ENCODE measurements at places on chromosomes 5 and 9.

DNA sequence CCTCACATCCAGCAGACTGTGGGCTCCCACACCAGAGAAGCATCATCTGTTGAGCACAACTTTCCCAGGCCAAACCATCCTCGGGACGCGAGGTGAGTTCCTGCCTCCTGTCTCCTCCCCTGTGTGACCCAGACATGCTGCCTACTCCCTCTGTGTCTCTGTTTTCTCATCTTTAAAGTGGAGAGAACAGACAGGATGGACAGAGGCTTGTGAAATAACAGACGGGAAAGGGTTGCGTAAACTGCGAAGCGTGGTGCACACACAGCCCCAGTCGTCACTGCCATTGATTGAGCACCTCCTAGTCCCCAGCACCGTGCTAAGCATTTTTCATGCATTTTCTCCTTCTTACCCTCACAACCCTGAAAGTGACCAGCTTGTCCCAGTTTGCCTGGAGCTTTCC is 52.1 kb upstream of the LMX1B start:
- no peak for DNase-seq

DNA sequence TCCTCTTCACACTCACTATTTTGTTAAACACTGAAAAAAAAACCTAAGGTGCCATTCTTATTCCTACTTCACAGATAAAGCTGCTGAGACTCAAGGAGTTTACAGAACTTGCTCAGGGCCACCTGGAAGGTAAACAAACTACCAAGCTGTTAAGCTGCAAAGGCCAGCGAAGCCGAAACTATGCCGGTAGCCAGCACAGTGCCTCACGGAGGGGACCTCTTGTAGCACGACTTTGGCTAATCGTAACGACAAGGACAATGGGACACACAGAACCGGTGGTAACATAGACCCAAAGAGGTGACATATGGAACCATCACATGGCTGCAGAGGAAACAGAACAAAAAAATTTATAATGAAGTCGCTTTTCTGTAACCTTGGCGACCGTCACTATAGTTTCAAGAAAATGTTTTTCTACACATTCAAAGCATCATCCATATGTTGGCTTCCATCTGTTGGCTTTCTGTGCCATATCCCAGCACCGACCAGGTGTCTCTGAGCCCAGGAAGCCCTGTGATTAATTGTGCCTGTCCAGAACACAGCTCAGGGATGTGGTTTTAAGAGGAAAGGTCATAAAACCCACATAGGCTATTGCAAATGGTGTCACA is 60.3 kb downstream of the S1PR3 start:
- no peak for DNase-seq

DNA sequence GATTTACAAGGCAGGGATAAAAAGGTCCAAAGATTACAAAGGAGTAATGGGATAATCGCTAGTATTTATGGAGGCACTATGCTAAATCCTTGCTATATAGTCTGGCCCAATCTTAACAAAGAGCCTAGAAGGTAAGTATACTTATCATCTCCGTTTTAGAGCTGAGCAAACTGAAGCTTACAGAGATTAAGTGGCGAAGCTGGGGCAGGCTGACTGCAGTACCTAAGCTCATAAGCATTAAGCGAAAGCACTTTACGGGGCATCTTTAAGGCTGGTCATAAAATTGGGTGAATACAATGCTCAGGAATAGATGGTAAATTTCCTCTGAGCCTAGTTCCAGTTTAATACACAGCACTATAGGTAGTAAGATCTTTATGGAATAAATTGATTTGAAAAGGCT is 30.0 kb upstream of the ZNF366 start:
- DNase-seq: no peak

- no peak for DNase-seq
These were observed 118.8 kb downstream of the CDC42SE2 start for GRCh38 chr5:131382407-131383395.

DNA sequence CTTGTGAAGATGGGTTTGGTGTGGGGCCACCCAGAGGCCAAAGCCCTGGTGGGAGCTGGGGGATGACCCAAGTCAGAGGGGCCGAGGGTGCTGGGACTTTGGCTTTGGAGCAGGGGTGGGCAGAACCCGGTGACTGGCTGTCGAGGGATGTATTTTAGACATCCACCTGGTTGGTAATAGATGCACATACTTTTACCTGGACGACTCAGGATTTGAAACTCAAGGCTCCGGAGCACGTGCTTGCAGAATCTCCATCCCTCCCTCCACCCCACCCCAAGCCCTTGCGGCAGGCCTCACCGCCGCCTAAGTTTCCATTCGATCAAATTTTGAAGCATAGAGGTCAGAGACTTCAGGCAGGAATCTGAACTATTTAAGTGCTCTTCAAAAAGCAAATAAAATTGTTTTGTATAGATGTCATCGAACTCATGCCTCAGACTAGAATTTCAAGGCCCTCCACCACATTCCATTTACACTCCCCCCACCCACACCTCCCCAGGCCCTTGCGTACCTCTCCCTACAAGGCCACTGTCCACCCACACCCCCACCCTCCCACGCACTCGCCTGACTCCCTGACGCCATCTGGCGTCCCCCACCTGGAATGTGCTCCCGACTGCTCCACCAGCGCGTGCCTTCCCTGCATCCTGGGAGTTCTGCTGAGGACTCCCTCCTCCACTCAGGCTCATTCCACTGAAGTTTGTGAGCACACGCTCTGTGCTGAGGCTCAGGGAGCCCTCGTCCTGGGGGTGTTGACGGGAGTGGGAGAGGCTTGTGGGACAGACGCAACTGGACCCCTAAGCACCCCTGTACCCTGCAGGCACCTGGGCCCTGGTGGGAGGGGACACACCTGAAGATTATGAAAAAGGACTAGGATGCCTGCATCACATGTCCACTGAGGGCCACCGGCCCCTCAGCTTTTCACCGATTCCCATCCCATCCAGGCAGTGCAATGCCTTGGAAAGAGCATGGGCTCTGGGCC is 56.4 kb upstream of the RPL26L1 start:
- no peak for DNase-seq

- DNase-seq: no peak
These were observed 464.7 kb upstream of the COX7C start for GRCh38 chr5:86152988-86153560.

DNA sequence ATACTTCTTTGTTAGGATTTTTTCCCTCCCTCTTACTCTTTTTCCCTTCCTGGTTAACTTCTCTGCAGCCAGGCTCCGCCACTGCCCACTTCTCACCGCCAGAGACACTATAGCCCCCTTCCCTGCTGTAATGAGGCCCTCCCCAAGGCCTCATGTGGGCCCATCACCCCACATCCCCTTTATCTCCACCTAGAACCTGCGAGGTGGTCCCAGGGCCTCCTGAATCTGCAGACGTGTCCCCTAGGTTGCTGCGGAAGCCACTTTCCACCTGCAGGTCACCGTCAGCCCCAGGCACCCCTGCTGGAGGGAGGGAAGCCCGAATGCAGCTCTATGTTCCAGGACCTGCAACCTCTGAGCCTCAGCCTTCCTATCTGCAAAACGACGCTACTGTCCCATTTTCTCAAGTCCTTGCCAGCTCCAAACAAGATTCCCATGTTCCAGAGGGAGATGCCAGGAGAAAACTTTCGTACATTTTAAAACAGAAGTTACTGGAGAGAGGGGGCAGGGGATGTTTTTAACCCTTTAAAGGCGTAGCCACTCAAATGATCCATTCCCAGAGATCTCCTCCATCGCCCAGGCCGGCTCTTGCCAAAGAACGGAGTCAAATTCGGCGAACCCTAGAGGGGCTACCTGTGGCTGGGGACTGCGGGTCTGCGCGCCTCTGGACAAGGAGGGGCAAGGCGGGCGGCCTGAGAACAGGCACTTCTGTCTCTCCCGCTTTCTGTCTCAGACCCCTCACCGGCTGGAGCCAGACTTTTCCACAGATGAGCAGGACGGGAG is 929 bp downstream of the SH3PXD2B start:
- no peak for DNase-seq

- DNase-seq: no peak
These were observed 17.9 kb upstream of the KIF4B start for GRCh38 chr5:154995679-154996078.

GRCh38 chr9:127979333-127980059 is 1.3 kb downstream of the EEIG1 start:
- DNase-seq: no peak

DNA sequence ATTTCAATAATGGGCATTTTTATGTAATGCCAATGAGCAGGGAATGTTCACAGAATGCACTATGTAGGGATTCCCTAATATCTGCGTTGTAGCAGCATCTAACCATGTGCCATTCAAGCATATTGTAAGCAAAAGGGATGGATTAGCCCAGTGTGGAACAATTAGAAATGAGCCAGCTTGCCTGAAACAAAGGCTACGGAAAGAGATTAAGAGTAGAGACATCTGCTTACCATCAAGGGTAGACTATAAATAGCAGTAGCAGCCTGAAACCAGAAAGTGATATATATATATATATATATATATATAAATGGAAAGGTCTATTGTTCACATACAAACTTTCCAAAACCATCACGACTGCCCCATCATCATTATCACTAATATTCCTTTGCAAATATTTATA is 31.9 kb upstream of the CEP120 start:
- DNase-seq: no peak

DNA sequence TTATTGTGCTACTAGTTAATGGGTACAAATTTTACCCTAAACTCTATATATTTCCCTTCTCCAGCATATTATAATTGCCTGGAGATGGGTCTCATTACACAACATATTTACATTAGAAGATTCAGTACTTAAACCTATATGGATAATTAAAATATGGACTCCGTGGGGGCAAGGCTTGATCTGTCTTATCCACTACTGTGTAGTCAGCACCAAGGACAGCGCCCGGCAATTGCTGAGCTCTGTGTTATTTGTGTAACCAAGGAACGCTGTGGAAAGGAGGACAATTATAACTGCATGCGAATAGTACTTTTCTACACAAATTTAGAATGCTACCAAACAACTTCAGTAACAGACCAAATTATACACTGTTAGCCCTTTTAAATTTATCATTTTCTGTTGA is 77.7 kb downstream of the DNAH5 start:
- no peak for DNase-seq

DNA sequence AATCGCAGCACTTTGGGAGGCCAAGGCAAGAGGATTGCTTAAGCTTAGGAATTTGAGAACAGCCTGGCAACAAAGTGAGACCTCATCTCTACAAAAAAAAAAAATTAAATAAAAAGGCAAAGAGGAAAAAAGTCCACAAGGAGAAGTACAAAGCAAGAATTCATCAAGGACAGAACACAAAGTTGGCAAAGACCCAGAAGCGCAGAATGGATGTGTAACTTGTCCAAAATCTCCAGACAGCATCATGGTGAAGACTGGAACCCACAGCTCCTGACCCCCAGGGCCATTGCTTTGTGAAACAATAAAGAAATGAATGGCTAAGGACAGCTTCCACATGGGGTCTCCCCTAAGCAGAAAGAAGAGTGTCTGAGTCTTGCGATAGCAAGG is 7.8 kb downstream of the HSD17B3 start:
- DNase-seq: no peak

DNA sequence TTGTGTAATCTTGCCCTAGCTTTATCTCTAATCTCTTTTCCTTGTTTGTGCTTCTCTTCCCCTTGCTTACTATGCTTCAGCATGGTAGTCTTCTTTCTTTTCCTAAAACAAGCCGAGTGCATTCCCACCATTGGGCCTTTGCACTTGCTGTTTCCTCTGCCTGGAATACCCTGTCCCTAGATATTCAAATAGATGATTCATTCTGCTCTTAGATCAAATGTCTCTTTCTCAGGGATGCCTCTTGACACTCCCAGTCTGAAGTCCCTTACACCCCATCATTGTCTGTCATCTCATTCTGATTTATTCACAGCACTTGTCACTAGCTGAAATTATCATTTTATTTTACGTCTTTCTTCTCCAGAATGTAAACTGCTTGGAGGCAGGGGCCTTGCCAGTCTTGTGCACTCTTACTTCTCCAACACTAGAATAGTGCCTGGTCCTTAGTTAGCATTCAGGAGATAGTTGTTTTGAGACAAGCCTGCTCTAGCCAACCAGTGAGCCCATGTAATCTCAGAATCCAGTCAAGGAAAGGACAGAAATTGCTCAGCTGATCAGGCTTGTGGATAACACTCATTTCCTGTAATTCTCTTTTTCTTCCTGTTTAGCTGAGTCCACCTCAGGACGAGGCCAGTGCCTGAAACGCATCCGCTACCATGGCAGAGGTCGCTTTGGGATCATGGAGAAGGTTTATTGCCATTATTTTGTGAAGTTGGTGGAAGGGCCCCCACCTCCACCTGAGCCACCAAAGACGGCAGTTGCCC is 25.4 kb downstream of the MRPL22 start:
- DNase-seq: no peak

GRCh38 chr9:80926611-80927010 is 762.7 kb downstream of the TLE1 start:
- no peak for DNase-seq

GRCh38 chr5:148833122-148833521 is 6.7 kb downstream of the ADRB2 start:
- no peak for DNase-seq

- no peak for DNase-seq
These were observed 280.4 kb downstream of the TMEM167A start for GRCh38 chr5:82796643-82797416.

- no peak for DNase-seq
These were observed 42.3 kb downstream of the TENT4A start for GRCh38 chr5:6755519-6755918.

GRCh38 chr5:64822320-64822719 is 53.6 kb downstream of the CWC27 start:
- no peak for DNase-seq

- DNase-seq: no peak
These were observed 81.6 kb downstream of the RAI14 start for GRCh38 chr5:34737731-34738130.

- no peak for DNase-seq
These were observed 65.5 kb downstream of the NACC2 start for GRCh38 chr9:136029556-136029955.

DNA sequence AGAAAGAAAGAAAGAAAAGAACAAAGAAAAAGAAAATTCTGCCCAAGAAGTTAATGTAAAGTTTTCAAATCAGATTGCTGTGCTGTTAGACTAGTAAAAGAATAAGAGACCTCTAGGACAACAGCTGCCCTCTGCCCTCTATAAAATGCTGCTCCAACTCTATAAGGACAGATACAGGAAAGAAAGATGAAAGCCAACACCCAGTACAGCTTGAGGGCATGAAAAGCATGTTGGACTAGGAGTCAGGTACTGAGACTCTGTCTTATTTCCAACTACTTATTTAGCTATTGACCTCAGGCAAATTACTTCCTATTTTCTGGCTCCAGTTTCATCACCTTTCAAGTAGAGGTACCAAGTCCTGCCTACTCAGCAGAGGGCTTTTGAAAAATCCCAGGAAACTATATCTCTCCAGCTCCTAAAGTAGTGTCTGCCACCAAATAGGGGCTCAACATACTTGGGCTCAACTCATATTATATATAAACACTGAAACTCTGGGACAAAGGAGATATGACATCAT is 5.7 kb downstream of the HBEGF start:
- DNase-seq: no peak

Measured in activated gamma-delta T cell (primary cell).